Effector CD8-positive, alpha-beta T cell (primary cell): ENCODE measurements at places on chromosomes 2 and 18.

DNA sequence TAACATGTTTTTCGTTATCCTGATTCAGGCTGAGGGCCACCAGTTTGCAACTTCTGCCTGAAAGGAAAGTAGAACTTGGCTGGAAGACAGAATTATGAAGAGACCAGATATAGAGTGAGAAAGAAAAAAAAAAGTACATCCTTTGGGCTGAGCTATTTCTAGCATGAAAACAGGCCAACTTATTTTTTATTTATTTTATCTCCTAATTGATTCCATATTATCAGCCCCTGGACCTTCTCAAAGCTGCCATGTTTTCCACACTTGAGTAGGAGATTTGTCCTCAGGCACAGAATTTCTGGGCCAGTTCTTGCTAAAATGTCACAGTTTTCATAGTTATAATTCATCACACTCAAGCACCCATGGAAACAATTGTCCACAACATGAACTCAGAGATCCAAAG is 586.8 kb upstream of the CNTNAP5 start:
- no peak for DNase-seq

- no peak for DNase-seq
These were observed 77.5 kb downstream of the EIF2AK3 start for GRCh38 chr2:88549616-88550292.

- no peak for DNase-seq
These were observed 9.0 kb upstream of the CLIP4 start for GRCh38 chr2:29106256-29106655.

DNA sequence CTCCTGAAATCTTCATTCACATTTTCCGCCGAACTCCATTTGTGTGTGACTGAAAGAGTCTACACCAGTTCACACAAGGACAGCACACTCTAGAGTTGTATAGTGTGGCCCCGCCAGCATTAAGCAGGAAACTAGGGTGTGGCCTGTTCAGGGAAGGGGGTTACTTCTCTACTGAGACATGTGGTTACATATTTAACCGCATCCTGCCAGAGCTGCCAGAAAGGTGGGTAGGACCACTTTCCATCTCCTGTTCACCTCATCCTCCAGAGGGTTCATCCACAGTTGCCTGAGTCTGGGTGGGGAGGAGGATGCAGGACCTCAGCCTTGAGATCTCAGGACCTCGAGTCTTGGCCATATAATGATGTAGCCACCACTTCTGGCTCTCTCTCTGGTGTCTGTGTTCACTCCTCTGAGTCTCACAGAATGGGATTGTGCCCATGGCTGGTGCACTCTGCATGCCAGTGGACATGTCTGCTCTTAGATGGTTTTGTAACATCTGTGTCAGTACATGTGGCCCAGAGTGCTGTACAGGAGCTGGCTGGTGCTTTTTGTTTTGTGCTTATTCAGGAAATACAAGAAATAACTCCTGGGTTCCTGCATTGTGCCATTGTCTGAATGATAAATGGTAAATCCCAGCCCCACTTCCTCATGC is 7.7 kb upstream of the SP140L start:
- DNase-seq, result peak; percentile 31

DNA sequence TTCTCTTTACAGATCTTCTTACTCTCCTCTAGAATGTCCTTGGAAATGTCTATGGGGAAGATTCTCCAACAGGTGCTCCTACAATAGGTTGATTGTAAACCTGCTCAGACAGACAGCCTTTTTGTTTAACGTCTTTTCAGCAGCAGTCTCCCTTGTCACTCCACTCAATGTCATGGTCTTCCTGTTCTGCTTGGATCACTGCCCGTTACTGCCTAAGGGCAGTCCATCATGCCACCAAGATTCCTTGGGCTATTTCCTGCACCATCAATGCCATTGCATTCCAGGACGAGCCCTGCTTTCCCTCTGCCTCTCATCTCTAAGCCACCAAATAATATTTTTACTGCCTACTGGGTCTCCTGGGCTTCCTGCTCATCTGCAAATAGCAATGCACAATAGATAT is 97.4 kb upstream of the GALNT5 start:
- no peak for DNase-seq
